M059J (cell line): ENCODE measurements at places on chromosomes 2 and 18. TPM values are rescaled to one million over a fixed set of nuclear protein-coding genes. Genes with fewer than 3 reads are reported as not detected.

HNRNPA3 gene
- total RNA-seq, result 28.6 and 61.6 TPM in 2 replicates

SKOR2 gene
- not detected in 2 replicates for total RNA-seq

FTCDNL1 gene
- total RNA-seq, result 0.25 and 0.99 TPM in 2 replicates

- DNase-seq, result no peak
Observed at GRCh38 chr18:595068-595467, 1.7 kb upstream of the CLUL1 start.

GRCh38 chr18:51211552-51211951 is 14.1 kb upstream of the MEX3C start:
- peak; percentile 87 for DNase-seq

- no peak for DNase-seq
Observed at GRCh38 chr2:169946092-169946491, 118.8 kb downstream of the UBR3 start.

GRCh38 chr2:204021290-204022081 is 84.9 kb downstream of the ICOS start:
- no peak for DNase-seq

DNA sequence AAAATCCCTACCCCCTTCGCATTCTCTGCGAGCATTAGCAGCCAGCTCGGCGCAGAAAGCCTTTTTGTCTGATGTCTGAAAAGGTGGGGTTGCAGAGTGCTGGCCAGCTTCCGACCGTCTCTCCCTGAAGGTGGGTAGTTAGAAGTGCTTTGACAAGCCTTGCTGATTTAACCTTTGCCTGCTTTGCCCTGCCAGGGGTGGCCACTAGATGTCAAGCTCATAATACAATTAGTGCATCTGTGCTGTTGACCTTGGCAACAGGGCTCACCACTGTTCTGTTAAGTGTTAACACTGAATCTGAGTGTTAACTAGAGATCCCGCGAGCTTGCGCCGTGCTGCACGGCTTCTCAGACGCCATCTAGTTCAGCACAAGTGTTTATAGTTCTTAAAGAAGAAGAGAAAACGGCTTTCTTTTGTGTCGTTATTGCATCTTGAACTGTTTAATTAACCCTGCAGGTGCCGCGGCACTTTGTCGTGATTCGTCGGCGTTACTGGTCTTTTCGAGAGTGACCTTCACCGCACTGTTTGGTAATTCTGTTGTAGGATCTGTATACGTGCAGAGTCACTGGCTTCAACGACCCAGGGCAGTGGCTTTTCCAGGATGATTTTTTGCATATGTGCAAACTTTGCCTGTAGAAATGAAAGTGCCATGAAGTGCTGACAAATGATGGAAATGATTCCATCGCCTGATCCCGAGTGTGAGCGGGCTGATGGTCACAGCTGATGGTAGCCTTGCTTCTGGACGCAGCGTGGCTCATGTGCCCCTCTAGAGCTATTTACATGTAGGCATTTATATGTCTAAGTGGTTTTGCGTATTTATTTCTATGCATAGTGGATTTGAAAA is 5.5 kb downstream of the SALL3 start:
- DNase-seq, result peak; percentile 36

PRSS56 gene
- total RNA-seq, result not detected in 2 replicates

RAB27B gene
- total RNA-seq, result 13.8 and 15.7 TPM in 2 replicates

FAM210A gene
- total RNA-seq, result 12.0 and 23.0 TPM in 2 replicates

DNA sequence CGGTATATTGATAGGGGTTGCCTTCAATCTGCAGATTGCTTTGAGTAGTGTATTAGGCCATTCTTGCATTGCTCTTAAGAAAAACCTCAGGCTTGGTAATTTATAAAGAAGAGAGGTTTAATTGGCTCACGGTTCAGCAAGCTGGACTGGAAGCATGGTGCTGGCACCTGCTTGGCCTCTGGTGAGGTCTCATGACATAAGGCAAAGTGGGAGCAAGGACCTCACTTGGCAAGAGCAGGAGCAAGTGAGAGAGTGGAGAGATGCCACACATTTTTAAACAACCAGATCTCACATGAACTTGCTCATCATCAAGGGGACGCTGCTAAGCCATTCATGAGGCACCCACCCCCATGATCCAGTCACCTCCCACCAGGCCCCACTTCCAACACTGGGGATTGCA is 4.9 kb downstream of the MAP3K2 start:
- DNase-seq, result no peak

- DNase-seq, result no peak
Observed at GRCh38 chr2:120629241-120629895, 106.3 kb upstream of the GLI2 start.

MTX2 gene
- total RNA-seq, result 29.8 and 36.0 TPM in 2 replicates

DHRS9 gene
- total RNA-seq, result not detected in 2 replicates

- DNase-seq, result no peak
Observed at GRCh38 chr2:6288791-6289190, 576.9 kb downstream of the CMPK2 start.

GRCh38 chr2:241003830-241004564 is 5.6 kb downstream of the SNED1 start:
- DNase-seq, result no peak

IL1B gene
- total RNA-seq, result 2.6 and 4.2 TPM in 2 replicates
